ENCODE measurements at places on chromosomes 11 and 22.

DNA sequence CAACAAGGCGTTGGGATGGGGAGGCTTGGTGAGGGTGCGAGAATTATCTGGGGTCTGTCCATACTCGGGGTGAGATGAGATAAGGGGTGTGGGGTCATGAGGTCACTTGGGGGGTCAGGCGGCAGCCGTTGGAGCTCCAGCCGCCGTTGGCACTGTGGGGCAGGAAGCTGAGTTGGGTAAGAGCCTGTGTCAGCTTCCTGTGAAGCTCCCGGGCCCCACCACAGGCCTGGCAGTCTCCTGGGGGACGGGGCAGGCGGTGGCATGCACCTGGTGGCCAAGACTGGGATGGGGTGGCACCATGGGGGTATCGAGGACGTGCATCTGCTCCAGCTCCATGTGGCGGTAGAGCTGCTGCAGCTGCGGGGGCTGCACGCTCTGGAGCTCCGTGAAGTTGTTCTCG, 7.1 kb upstream of the MYBPC3 start:
- no peaks in the 10 kb centered on the region for H3K27me3 ChIP-seq
- no peaks in the 10 kb centered on the region for H3K36me3 ChIP-seq
- H3K4me3 ChIP-seq: no peak overlapping the region
- H3K4me1 ChIP-seq: no peaks in the 10 kb centered on the region
- no peak overlapping the region for H3K27ac ChIP-seq
- DNase-seq: no peak

GRCh38 chr22:42277988-42278776, 7.7 kb upstream of the TCF20 start:
- H3K4me1 ChIP-seq: peaks cover 19% of the 10 kb centered on the region
- peak overlapping the region; percentile 7 for H3K27ac ChIP-seq
- peaks cover 16% of the 10 kb centered on the region for H3K27me3 ChIP-seq
- H3K4me3 ChIP-seq: no peak overlapping the region

- H3K4me3 ChIP-seq: no peak overlapping the region
- DNase-seq: no peak
- no peaks in the 10 kb centered on the region for H3K36me3 ChIP-seq
- no peaks in the 10 kb centered on the region for H3K27me3 ChIP-seq
These were observed 40.2 kb downstream of the DIXDC1 start for GRCh38 chr11:111977146-111978027.

DNA sequence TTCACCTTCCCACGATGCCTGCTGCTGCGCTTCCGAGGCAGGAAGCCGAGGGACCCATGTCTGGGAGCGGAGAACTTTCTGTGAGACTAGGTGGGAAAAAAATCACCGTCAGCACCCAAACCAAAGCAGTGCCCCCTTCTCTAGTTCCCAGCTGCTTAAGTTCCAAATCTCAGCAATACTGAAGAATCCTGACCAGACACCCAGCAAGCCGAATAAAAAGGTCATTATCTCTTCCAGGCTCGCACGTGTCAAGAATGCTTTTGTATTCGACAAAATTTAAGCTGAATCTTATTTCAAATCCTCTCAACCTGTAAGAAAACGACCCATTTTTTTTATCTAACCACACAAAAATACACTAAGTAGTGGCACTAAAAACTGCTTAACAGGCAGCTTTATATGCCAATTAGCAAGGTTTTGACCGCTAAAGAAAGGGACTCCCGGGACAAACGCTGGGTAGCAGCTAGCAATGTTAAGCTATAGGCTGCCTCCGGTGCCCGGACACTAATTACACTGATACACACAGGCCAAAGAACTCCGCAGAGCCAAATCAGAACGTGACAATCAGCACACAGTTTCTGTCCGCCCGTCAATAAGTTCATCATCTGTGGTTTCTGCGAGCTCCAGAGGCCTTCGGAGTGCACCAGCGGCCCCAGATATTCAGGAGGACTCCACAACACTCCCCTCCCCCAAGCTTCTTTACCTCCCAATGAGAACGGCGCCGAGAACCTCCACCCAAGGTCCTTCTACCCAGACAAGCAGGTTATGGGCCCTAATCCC, 728 bp downstream of the RPL3 start:
- peaks cover 33% of the 10 kb centered on the region for H3K36me3 ChIP-seq
- H3K27me3 ChIP-seq: no peaks in the 10 kb centered on the region
- peak overlapping the region; percentile 90 for H3K4me3 ChIP-seq
- H3K27ac ChIP-seq: peak overlapping the region; percentile 99
- peaks cover 14% of the 10 kb centered on the region for H3K4me1 ChIP-seq
- DNase-seq: peak; percentile 51

DNA sequence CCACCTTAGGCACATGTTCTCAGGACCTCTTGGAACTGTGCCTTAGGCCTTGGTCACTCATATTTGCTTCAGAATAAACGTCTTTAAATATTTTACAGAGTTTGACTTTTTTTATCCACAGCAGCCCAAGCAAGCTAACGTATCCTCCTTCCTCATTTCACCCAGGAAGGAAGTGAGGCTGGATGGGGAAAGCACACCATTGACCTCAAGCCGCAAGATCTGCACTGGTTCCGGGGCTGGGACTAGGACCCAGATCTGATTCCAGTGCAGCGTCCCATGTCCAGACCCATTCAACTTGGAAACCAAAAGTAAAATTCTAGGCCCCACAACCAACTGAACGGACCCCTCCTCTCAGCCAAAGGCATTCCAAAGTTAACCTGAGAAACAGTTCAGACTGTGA, 2.4 kb upstream of the LGALS12 start:
- H3K27ac ChIP-seq: no peak overlapping the region
- no peaks in the 10 kb centered on the region for H3K27me3 ChIP-seq
- no peak overlapping the region for H3K4me3 ChIP-seq
- no peaks in the 10 kb centered on the region for H3K36me3 ChIP-seq
- DNase-seq: no peak
- no peaks in the 10 kb centered on the region for H3K4me1 ChIP-seq

DNA sequence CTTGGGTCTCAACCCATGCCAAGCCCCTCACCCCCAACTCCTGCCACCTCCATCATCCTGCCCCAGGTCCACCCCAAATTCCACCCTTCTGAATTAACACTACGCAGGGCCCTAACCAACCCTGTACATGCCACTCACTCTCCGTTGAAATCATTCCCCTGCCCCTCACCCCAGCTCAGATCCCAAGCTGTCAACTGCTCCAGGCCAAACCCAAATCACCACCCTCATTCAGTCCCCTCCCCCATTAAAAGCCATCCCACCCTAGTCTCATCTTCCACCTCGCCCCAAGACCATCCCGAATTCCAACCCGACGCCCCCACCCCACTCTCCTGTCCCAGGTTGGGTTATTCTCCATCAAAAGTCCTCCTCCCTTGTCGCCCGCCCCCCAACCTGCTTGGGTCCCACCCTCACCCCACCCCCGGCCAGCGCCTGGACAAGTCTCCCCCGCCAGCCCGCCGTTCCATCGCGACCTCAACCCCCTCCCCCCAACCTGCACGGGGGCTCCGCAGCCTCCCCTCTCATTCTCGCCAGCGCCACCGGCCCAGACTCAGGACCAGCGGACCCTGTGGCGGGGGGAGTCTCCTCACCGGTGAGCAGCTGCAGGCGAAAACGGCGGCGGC, 466 bp downstream of the FAM168A start:
- H3K36me3 ChIP-seq: no peaks in the 10 kb centered on the region
- no peak for DNase-seq
- peaks cover 11% of the 10 kb centered on the region for H3K4me1 ChIP-seq
- H3K27ac ChIP-seq: no peak overlapping the region
- H3K4me3 ChIP-seq: peak overlapping the region; percentile 70

GRCh38 chr11:69915151-69915500, 95.9 kb upstream of the FGF3 start:
- no peaks in the 10 kb centered on the region for H3K4me1 ChIP-seq
- peaks cover 77% of the 10 kb centered on the region for H3K27me3 ChIP-seq
- no peak overlapping the region for H3K4me3 ChIP-seq
- no peaks in the 10 kb centered on the region for H3K36me3 ChIP-seq
- H3K27ac ChIP-seq: no peak overlapping the region
- DNase-seq: no peak

DNA sequence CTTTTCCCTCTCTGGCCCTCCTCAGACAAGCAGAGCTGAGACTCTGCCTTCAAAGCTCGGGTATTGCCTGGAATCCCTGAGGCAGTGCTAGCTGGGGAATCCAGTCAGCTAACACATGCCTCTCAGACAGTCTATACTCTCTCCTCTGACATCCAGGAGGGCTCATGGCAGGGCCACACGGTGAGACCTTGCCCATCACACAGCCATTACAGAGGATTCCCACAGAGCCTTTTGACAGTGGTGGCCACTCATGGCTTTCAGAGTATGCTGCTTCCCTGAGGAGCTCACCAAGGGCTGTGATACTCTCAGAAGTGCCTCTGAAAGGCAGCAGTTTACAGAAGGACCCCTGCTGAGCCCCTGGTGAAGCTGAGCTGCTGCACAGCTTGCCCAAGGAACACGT, 165.3 kb downstream of the RRAS2 start:
- H3K27me3 ChIP-seq: no peaks in the 10 kb centered on the region
- H3K4me1 ChIP-seq: peaks cover 22% of the 10 kb centered on the region
- no peak overlapping the region for H3K4me3 ChIP-seq
- no peak overlapping the region for H3K27ac ChIP-seq

GRCh38 chr22:50728523-50728931, 9.5 kb upstream of the ACR start:
- no peak for DNase-seq
- H3K27ac ChIP-seq: peak overlapping the region; percentile 57
- no peaks in the 10 kb centered on the region for H3K36me3 ChIP-seq
- no peak overlapping the region for H3K4me3 ChIP-seq
- H3K4me1 ChIP-seq: peaks cover 35% of the 10 kb centered on the region

Data from MM.1S (cell line).